Kasumi-1 (cell line): ENCODE measurements at places on chromosomes 16 and 17.

DNA sequence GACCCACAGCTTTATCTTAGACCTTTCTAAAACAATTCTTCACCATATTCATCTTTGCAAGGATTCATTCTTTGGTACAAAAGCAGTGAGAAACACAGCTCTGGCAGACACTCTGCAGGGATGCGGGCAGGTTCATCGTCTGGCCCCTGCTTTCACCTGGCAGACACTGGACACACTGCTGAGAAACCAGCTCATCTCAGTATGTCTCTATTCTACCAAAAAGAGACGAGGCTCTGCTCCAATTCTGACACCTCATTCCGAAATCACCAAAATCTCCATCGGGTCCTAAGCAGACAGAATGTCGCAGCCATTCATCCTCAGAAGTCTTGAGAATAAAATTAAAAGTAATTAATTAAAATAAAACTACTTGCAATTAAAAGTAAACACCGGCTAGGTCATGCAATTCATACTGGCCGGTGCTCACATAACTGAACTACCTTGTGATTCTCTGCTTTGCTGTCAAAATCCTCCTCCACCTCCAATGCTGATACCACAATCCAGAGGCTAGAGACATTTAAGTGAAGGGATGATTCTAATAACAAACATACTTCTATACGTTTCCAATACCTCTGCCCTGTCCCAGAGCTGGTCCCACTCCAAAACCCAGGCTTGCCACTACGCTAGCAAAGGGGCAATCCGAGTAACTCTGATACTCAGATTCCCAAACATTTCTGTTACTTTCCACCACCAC, 1.3 kb downstream of the RNF157 start:
- DNase-seq: no peak

GRCh38 chr16:77585379-77586251, 136.7 kb upstream of the NUDT7 start:
- no peak for DNase-seq

GRCh38 chr17:56710986-56711385, 117.5 kb downstream of the NOG start:
- no peak for DNase-seq

GRCh38 chr16:54467398-54467797, 180.8 kb upstream of the IRX3 start:
- no peak for DNase-seq

DNA sequence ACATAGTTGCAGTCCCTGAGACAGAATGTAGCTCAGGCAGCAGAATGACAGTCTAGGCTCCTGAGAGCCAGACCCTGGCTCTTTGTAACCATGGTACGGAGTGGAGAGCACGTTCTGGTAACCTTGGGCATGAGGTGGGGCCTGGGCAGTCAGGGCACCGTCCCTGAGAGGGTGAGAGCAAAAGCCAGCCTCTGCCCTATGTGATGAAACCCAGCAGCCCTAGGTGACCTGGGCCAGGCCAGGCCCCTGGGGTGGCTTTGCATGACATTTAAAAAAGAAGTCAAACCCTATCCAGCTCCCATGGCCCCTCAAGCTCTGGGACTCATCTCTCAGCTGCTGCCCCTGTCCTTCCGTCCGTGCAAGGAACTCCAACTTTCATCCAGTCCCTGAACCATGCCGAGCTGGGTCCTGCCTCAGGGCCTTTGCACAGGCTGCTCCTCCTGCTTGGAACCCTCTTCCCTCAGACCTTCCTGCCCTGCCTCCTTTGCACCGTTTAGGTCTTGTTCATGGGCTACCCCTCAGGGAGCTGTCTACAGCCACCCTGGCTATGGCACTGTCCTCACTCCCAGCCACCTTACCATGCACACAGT, 188.6 kb downstream of the NTN1 start:
- no peak for DNase-seq
